ENCODE measurements at places on chromosomes 6 and 20. TPM values are rescaled to one million over a fixed set of nuclear protein-coding genes. Genes with fewer than 3 reads are reported as not detected.

GSTA2 gene
- 103 TPM for total RNA-seq

KHDC1L gene
- total RNA-seq = not detected

- no peak for DNase-seq
These were observed 185.5 kb upstream of the TNFAIP3 start for GRCh38 chr6:137681445-137682009.

GRCh38 chr6:128410584-128410983, 109.8 kb downstream of the PTPRK start:
- no peak for DNase-seq

DNA sequence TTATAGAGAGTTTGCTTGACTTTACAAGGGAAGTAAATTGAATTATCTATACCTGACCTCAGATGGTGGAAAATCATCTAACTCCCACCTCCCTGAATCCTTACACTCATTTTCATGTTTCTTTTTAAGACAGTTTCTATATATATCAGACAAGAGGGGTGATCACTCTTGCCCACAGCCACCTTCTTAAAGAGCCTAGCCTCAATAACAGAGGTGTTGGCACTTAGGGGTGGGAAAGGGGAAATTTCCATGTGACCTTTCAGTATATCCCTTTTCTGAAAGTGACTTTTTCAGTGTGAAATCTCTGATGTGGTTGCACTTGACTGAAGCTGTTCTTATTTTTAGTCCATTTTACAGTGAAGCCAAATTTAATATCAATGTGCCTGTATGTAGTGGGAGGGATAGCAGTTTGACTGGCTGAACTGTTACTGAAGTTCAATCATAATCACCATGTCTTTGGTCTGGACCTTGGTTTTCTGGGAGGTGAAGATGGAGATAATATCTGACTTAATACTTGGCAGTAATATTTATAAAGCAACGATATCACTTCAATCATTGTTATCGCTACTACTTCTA, 141.3 kb downstream of the MAP3K7 start:
- DNase-seq = no peak

DNA sequence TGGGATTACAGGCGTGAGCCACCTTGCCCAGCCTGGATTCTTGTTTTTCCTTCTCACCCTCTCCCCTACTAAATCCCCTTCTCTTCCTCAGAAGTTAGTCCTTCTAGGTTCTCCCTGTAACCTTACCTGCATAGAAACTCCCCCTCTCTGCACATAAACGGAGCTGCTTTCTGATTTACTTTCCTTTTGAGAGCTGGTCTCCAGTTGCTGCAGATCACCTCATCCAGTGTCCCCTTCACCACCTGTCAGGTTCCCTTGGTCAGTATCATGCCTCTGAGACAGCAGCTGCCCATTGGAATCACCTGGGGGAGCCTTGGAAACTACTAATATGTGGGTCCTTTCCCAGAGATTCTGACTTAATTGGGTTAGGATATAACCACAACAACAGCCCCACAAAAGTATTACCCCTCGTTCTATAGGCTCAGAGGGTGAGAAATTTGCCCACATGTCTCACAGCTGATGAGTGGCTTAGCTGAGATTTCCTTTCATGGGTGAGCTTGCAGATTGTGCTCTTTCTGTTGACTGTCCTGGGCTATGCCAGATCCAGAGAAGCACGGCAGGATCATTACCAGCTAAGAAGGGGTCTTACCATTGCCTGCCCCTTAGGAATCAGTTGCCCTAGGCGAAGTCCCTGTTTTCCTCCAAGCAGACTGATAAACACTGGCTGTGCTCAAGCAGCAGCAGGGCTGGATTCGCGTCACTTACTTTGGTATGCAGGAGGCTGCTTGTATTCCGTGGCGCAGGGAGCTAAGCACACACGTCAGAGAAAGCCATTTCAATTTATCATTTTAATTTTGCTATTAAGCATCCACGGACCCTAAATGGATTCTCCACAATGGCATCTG, 51.3 kb downstream of the AKAP12 start:
- no peak for DNase-seq

All from pancreas (tissue), 10 donors.